ENCODE measurements at places on chromosomes 13 and 19.

GRCh38 chr19:1985588-1986356, 29.7 kb downstream of the BTBD2 start:
- no peak for DNase-seq

DNA sequence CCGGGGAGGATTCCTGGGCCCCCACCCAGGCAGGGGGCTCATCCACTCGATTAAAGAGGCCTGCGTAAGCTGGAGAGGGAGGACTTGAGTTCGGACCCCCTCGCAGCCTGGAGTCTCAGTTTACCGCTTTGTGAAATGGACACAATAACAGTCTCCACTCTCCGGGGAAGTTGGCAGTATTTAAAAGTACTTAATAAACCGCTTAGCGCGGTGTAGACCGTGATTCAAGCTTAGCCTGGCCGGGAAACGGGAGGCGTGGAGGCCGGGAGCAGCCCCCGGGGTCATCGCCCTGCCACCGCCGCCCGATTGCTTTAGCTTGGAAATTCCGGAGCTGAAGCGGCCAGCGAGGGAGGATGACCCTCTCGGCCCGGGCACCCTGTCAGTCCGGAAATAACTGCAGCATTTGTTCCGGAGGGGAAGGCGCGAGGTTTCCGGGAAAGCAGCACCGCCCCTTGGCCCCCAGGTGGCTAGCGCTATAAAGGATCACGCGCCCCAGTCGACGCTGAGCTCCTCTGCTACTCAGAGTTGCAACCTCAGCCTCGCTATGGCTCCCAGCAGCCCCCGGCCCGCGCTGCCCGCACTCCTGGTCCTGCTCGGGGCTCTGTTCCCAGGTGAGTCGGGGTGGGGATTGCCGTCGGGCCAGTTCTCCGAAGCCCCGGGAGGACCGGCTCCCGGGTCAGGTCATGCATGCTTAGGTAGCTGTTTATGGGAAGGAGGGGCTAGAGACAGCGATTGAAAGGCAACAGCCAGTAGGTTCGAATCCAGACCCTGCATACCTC, at the start of gene ICAM1:
Gene ICAM1 (plus strand): TSS at position 505 of the 779 bp plus-strand sequence. CDS start 40 bp downstream, at position 545.
- peak; percentile 62 for DNase-seq

DNA sequence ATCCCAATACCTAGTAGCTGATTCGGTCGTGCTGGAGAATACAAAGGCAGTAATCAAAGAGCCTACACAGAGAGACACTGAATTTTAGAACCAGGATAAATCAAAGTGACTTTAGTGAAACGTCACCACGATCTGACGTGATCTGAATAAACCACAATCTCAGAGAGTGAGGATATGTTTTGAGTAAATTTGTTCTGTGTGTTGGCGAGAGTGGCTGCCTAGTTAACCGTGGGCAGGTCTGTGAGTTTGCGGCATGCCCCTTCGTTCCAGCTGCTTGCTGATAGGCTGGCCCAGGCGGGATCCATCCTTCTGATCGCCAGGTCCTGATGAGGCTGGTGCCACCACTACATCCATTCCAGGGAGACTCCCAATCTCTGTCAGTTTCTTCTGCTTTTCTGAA, 40.4 kb downstream of the LRCH1 start:
- DNase-seq, result no peak

- DNase-seq, result no peak
These were observed 6.0 kb upstream of the CCDC97 start for GRCh38 chr19:41303954-41304353.

GRCh38 chr13:102589301-102589822, 7.4 kb upstream of the TPP2 start:
- DNase-seq, result no peak

DNA sequence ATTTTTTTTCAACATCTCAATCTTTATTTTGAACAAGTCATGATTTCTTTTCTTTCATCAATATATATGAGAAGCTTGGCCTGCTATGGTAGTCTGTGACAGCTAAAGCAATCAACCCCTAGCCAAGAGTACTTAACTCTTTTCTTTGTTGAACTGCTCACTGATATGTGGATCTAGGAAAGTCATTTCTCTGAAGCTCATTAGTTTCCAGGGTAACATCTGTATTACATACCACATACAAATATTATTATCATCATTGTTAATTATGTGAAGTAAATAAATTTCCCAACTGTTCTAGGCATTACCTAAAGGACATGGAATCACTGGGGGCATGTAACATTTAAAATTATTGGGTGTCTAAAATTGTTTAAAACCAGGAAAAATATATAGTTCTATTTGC, 267.3 kb downstream of the DCT start:
- no peak for DNase-seq

DNA sequence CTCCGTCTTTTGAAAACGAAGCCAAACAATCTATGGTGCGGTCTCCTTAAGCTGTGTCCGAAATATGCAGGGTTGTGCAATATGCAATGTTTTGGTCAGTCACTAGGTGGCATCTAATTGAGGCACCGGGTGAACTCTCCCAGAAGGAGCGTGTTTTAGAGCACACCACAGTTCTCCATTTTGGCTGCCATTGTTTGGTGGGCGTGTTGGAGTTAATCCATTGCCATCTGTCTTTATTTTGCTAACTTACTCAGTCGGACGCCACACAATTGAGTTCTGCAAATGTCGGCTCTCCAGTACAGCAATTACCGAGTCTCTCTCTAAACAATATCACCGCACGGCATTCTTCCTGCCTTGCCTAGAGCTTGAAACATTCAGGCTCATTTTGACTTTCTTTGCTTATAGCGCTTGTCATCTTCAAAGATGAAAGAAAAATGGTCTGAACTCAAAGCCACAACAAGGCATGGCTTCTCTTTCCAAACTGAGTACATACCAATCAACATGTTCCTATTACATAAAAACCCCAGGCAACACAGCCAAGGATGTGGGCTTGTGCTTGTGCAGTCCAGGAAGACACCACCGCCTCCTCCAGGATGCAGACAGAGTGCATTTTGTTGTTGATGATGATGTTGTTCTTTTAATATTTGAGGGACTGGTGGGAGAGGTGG, 182.0 kb upstream of the SERP2 start:
- peak; percentile 67 for DNase-seq

- DNase-seq, result peak; percentile 15
These were observed 692.6 kb downstream of the PCDH17 start for GRCh38 chr13:58324161-58324560.

GRCh38 chr19:40519352-40520322, 52.8 kb downstream of the SPTBN4 start:
- DNase-seq, result peak; percentile 54

GRCh38 chr13:71148396-71148795, 718.6 kb downstream of the DACH1 start:
- no peak for DNase-seq

DNA sequence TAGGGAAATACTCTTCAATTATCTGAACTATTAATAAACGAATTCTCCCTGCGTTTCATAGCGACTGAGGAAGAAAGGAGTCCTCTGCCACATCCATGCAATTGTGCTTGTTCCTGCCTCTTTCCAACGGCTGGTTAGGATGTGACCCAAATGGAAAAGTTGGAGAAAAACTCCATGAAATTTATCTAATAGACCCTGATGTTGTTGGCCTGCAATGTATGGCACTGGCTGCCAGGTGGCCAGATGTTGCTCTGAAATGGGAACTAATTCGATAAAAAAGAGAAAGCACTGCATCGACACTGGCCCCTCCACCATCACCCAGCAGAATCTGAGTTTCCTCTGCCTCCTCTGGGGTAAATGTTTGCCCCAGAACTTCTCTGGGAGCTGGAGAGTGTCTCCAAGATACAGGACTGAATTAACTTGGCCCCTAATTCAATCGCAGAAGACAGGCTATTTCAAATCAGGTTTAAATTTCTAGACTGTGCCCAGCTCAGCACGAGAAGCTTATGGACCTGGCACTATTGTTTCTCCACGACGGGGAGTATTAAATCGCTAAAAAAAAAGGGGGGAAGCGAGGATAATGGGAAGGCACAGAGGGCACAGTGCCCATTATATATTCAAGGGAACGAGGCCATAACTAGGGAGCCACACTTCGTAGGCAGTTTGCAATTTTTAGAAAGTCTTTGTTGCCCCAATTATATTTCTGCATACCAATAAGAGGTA, 103.9 kb downstream of the ZIC5 start:
- no peak for DNase-seq

DNA sequence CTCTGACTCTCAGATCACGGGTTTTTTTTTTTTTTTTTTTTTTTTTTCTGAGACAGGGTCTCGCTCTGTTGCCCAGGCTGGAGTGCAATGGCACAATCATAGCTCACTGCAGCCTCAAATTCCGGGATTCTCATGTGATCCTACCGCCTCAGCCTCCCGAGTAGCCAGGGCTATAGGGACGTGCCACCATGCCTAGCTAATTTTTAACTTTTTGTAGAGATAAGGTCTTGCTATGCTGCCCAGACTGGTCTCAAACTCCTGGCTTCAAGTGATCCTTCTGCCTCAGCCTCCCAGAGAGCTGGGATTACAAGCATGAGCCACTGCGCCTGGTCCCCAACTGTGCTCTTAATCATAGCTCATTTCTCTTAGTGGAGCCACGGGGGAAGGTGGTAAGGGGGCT, 4.6 kb upstream of the GRAMD1A start:
- DNase-seq, result no peak

DNA sequence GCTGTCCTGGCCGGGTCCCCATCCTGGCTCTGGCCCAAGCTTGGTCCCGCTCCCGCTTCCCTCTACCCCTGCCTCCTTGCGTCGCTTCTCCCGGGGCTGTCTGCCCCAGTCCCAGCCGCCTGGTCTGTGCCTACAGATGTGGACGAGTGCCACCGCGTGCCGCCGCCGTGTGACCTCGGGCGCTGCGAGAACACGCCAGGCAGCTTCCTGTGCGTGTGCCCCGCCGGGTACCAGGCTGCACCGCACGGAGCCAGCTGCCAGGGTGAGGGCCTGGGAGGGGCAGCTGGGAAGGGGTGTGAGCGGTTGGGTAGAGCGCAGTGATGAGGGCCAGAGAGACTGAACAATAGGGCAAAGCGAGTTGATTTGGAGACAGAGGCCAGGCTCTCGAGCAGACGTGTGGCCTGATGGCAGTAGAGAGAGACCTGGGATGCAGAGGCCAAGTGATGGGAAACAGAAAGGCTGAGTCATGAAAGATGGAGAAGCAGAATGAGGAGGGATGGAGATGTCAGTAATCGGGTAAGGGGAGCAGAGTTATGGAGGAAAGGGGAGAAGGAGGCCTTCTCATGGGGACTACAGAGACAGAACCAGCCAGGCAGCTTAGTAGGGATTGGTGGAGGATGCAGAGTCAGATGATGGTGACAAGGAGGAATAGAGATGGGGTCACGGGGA, 9.4 kb downstream of the LTBP4 start:
- no peak for DNase-seq

DNA sequence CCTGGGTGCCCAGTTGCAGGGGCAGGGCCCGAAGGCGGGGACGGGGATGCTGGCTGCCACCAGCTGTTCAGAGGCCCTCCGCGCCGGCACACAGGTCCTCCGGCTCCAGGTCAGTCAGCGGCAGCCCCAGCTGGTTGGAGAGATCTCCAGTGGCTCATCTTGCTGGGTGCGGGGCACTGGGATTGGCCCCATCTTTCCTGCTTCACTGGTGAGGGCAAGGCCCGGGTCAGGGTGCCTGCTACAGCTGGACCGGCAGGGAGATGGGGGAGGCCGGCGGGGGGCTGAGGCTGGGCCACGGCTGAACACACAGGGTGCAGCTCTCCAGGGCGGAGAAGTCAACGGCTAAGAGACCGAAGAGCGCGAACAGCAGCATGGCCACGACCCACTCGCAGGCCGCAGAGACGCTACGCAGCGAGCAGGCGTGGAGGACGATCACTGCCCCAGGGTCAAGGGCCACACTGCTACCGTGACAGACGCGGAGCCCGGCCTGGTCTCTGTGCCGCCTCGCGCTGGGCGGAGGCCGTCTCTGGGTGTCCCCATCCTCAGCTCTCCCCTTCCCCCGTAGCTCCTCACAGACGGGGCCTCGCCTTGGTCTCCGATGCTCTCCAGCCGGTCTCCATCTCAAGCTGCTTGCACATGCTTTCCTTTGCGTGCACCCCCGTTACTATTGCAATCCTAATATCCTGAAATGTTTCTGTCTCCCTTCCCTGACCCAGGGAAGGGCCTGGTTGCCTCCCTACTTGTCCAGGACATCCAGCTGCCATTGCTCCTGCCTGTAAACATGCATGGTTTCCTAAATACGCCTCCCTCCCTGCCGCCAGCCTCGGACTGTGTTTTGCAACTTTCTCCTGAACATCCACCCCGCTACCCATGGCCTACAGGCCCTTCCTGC, 12.3 kb downstream of the TMEM150B start:
- no peak for DNase-seq

- no peak for DNase-seq
These were observed 16.3 kb downstream of the SERP2 start for GRCh38 chr13:44389876-44390275.

DNA sequence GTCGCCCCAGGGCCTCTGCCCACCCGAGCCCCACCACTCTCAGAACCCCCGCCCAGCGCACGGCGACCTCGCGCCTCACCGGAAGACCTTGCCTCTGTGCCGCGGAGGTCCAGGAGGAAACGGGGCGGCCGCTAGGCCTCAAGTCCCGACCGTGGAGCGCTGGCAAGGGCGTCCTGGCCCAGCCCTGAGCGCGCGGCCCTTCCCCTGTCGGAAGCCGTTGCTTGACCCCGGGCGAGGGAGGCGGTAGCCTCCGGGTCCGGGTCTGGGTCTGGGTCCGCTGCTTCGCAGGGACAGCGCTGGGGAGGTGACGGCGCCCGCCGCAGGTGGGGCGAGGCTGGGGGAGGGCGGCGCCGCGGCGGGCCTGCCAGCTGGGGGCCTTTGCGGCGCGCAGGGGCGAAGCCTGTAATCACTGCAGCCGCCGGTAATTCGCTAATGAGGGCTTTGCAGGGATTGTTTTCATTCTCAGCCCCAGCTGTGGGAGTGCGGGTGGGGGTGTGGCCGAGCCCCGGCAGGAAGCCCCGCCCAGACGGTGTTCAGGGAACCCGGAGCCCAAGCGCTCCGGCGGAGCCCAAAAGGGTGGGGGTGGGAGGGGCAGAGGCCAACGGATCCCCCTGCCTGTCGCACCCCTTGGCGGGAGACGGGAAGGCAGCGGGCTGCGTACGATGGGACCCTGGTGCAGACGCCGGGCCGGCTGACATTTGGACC, 8.6 kb downstream of the C19orf25 start:
- DNase-seq, result no peak

GRCh38 chr19:49843265-49843664, 7.7 kb upstream of the PTOV1 start:
- no peak for DNase-seq

GRCh38 chr13:93254775-93255174, 28.2 kb downstream of the GPC6 start:
- DNase-seq, result no peak

DNA sequence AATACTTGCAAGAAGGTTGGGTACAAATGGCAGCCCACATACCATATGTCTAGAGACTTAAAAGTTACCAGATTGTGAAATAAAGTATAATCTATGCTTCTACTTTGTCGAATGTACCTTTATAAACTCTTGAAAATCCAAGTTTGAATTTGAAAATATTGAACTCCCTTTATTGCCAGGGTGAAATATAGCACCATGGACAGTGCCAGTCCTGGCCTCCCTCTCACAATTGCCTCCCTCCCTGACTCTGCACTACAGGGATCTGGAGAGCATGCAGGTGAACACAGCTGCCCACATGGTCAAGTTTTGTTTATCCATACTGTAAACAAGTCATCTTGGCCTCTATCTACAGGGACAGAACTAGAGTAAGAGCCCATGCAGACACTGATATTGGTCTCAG, 394.1 kb upstream of the SLITRK6 start:
- DNase-seq, result peak; percentile 4

- DNase-seq, result no peak
These were observed 8.6 kb upstream of the HIPK4 start for GRCh38 chr19:40398417-40399131.
